ENCODE measurements at places on chromosomes 16 and 17. TPM values are rescaled to one million over a fixed set of nuclear protein-coding genes. Genes with fewer than 3 reads are reported as not detected.

DNA sequence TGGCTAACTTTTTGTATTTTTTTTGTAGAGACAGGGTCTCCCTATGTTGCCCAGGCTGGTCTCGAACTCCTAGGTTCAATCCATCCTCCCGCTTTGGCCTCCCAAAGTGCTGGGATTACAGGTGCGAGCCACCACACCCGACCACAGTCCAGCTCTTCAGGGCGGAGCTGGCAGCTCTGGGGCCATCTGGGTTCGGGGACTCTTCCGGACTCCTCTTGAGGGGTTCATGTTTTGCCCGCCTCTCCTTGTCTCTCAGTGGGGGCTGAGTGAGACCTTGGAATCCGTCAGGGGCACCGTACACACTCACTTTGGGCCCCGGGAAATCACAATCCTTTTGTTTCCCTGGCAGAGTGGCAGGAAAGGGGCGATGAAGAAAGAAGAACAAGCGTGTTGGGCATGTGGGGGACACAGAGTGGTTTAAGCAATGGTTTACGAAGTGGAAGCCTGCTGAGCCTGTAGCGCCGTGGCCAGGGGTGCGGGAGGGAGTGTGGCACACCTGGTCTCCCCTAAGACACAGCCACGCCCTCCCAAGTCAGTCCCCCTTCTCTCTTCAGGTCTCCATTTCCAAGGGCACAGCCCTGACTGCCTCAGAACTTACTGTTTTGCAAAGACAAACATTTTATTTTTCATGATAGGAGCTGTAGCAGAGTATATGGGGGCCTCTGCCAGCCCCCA, 26.1 kb downstream of the TNS4 start:
- no peaks in the 10 kb centered on the region for H3K36me3 ChIP-seq
- H3K4me1 ChIP-seq: peaks cover 9% of the 10 kb centered on the region
- peak overlapping the region; percentile 51 for H3K27ac ChIP-seq
- H3K27me3 ChIP-seq: peaks cover 8% of the 10 kb centered on the region

GRCh38 chr17:59423137-59423724, 91.8 kb downstream of the YPEL2 start:
- no peaks in the 10 kb centered on the region for H3K27me3 ChIP-seq
- peaks cover 86% of the 10 kb centered on the region for H3K4me1 ChIP-seq
- DNase-seq: peak; percentile 24
- H3K27ac ChIP-seq: peak overlapping the region; percentile 95

- no peak for DNase-seq
- H3K4me3 ChIP-seq: no peak overlapping the region
- no peaks in the 10 kb centered on the region for H3K27me3 ChIP-seq
- peak overlapping the region; percentile 81 for H3K27ac ChIP-seq
- peaks cover 51% of the 10 kb centered on the region for H3K4me1 ChIP-seq
Observed at GRCh38 chr17:78082988-78083387, 45.6 kb downstream of the TMC6 start.

DNA sequence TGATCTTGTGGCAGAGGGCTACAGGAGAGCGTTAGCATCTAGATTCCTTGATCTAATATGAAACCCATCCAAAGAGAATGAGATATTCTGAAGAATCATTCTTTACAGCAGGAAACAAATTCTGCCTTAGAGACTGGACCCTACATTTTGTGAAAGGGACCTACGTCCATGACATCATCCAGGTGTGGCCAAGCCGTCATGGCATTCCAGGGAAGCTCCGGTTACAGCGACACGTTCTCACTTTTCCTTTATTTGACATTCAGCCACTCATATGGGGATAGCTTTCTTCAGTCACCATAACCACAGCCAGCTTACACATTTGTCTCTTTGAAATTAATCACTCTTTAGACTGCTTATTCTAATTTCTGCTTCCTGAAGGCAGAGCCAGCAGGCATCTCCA, 408.1 kb downstream of the XYLT1 start:
- no peaks in the 10 kb centered on the region for H3K4me1 ChIP-seq
- H3K27ac ChIP-seq: no peak overlapping the region
- no peak for DNase-seq
- H3K27me3 ChIP-seq: peaks cover 45% of the 10 kb centered on the region
- H3K4me3 ChIP-seq: no peak overlapping the region
- no peaks in the 10 kb centered on the region for H3K36me3 ChIP-seq

DNA sequence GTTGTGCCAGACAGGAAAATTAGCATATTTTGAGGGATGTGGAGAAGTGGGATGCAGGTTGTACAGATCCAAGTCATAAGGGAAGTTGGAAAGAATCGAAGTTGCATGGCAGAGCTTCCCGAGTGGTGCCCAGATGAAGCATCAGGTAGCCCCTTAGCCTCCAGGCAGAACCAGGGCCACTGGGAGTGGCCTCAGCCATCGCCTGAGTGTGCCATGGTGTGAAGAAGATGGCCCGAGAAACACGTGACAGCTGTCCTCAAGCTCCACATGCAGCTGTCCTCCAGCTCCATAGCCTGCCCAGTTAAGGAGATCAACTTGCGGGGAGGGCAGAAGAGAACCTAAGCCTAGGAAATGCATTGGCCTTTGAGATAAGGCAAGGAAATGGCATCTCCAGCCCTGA, 33.5 kb downstream of the TMC6 start:
- H3K4me1 ChIP-seq: no peaks in the 10 kb centered on the region
- no peak for DNase-seq

DNA sequence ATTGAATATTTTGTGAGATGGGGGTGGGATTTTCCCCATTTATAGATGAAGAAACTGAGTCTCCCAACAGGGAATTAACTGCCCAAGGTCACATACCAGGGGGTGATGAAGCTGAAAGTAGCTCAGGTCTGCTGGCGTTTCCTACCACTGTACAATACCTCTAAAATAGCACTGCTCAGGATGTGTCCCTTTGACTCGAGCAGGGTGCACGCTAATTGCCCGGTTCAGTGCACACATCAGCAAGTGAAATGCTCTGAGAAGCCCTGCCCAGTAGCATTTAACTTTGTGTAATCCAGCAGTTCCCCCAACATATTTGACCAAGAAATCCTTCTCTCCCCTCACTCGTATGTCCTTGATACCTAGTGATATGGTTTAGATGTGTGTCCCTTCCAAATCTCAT, 50.1 kb upstream of the DDX52 start:
- H3K4me1 ChIP-seq: no peaks in the 10 kb centered on the region
- H3K27me3 ChIP-seq: peaks cover 5% of the 10 kb centered on the region
- no peak overlapping the region for H3K4me3 ChIP-seq

DNA sequence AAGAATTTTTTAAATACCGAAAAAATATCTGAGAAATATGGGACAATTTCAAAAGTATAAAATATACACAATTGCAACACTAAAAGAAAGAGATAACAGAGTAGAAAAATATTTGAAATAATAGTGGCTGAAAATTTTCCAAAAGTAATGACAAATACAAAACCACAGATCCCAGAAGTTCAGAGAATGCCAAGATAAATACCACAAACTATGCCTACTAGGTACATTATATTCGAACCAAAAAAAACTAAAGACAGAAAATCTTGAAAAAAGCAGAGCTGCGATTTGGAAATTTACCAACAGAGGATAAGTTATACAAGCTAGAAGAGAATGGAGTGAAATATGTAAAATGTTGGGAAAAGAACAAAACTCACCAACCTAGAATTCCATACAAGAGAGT, 191.3 kb upstream of the ELAC2 start:
- DNase-seq: no peak
- no peak overlapping the region for H3K27ac ChIP-seq
- H3K4me1 ChIP-seq: no peaks in the 10 kb centered on the region
- no peaks in the 10 kb centered on the region for H3K36me3 ChIP-seq
- no peak overlapping the region for H3K4me3 ChIP-seq

- peak overlapping the region; percentile 38 for H3K27ac ChIP-seq
- H3K36me3 ChIP-seq: peaks cover 43% of the 10 kb centered on the region
- no peaks in the 10 kb centered on the region for H3K27me3 ChIP-seq
- no peak overlapping the region for H3K4me3 ChIP-seq
- peaks cover 11% of the 10 kb centered on the region for H3K4me1 ChIP-seq
- no peak for DNase-seq
Observed at GRCh38 chr16:72042157-72042660, 12.1 kb upstream of the HP start.

DNA sequence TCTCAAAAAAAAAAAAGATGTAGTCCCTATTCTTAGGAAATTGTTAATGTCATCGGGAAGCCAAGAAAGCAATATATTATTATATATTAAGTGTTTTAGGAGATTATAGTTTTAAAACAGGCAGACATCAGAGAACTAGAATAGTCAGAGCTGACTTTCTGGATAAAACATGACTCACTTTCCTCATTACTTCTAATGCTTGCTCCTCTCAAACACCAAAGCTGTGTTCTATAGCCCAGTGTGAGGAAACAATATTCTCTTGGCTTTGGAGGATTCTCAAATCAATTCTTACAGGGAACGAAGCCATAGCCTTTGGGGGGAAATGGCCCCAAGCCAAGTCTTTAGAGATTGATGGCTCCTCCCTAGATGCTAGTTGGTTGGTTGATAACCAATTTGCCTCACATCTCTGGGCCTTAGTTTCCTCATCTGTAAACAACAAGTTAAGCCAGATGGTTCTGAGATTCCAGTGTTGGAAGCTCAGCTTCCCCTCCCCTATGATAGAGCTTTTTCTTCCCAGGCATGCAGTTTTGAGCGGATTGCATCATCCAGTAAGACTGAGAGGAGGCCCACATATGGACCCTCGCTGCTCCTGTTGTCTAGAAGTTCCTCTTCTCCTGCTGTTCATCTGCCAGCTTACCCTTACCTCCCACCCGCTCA, 12.4 kb downstream of the NMT1 start:
- H3K36me3 ChIP-seq: peaks cover 47% of the 10 kb centered on the region
- H3K4me3 ChIP-seq: no peak overlapping the region
- DNase-seq: no peak
- no peaks in the 10 kb centered on the region for H3K27me3 ChIP-seq
- peaks cover 69% of the 10 kb centered on the region for H3K4me1 ChIP-seq

- H3K36me3 ChIP-seq: peaks cover 31% of the 10 kb centered on the region
- H3K27me3 ChIP-seq: no peaks in the 10 kb centered on the region
- no peak overlapping the region for H3K4me3 ChIP-seq
- no peak for DNase-seq
- no peak overlapping the region for H3K27ac ChIP-seq
Observed at GRCh38 chr16:66562986-66563385, 3.3 kb upstream of the CMTM1 start.

- H3K27me3 ChIP-seq: peaks cover 13% of the 10 kb centered on the region
- H3K4me3 ChIP-seq: no peak overlapping the region
- no peak overlapping the region for H3K27ac ChIP-seq
- DNase-seq: no peak
- no peaks in the 10 kb centered on the region for H3K4me1 ChIP-seq
Observed at GRCh38 chr16:82094942-82095540, 60.0 kb downstream of the HSD17B2 start.

- H3K27me3 ChIP-seq: no peaks in the 10 kb centered on the region
- peaks cover 6% of the 10 kb centered on the region for H3K4me1 ChIP-seq
- no peaks in the 10 kb centered on the region for H3K36me3 ChIP-seq
Observed at GRCh38 chr17:47318197-47318918, 5.4 kb upstream of the EFCAB13 start.

DNA sequence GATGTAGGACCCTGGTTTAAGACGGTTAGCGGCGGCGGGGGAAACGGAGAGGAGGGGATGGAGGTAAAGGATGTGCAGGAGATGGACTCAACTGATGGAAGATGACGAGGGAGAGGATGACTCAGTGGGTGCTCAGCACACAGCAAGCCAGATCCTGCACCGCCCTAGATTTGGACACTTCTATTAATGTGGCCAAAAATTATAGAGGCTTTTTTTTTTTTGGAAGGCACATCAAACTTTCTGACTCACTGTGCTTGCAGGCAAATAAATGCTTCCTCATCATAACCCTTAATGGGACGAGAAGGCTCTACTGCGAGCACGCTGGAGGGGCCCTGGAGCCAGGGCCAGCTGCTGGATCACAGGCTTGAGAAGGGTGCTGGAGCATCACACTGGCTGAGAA, 36.0 kb downstream of the RTN4RL1 start:
- H3K4me3 ChIP-seq: no peak overlapping the region
- H3K27ac ChIP-seq: no peak overlapping the region
- no peaks in the 10 kb centered on the region for H3K27me3 ChIP-seq
- H3K4me1 ChIP-seq: peaks cover 6% of the 10 kb centered on the region
- no peaks in the 10 kb centered on the region for H3K36me3 ChIP-seq

- DNase-seq: no peak
- no peak overlapping the region for H3K4me3 ChIP-seq
- H3K27ac ChIP-seq: no peak overlapping the region
- H3K36me3 ChIP-seq: peaks cover 18% of the 10 kb centered on the region
- H3K27me3 ChIP-seq: no peaks in the 10 kb centered on the region
Observed at GRCh38 chr17:80712089-80712488, 167.5 kb downstream of the RPTOR start.

GRCh38 chr17:15122857-15123256, 142.3 kb downstream of the PMP22 start:
- H3K27ac ChIP-seq: no peak overlapping the region
- DNase-seq: no peak
- no peak overlapping the region for H3K4me3 ChIP-seq
- H3K27me3 ChIP-seq: no peaks in the 10 kb centered on the region

- H3K4me1 ChIP-seq: peaks cover 17% of the 10 kb centered on the region
- DNase-seq: peak; percentile 94
Observed at GRCh38 chr17:47099987-47100711, 88.9 kb downstream of the CDC27 start.

DNA sequence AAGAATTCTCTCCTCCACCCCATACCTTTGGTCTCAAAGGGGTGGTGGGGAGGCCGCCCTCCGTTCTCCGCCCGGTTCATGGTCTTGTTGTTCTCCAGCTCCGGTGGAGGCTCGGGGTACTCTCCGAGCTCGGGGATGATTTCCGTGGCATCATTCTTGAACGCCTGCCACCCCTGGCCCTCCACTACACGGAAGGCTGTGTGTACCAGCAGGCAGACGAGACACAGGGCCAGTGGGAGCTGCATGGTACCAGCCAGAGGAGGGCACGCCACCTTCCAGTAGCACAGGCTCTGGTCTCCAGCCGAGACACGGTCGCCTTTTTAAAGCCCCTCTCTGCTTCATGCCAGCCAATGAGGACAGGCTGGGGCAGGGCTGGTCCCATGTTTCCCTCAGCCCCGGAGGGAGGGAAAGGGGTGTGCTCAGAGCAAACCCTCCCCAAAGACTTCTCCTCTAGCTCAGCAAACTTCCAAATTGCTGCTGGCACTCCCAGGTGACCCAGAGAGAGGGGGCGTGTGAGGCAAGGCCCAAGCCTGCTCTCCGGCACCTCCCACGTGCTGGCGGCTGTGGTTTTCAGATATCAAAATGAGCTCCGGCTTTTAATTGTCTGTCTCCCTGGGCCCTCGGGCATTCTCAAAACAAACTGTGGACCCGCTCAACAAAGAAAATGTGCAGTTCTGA, at the start of gene SOST:
TSS of gene SOST (minus strand) at position 295 of the 678 bp plus-strand sequence. CDS start at position 245, 50 bp downstream.
- peaks cover 13% of the 10 kb centered on the region for H3K4me1 ChIP-seq
- H3K36me3 ChIP-seq: no peaks in the 10 kb centered on the region
- H3K27me3 ChIP-seq: peaks cover 46% of the 10 kb centered on the region
- no peak within 1 kb of the TSS for H3K4me3 ChIP-seq
- no peak for DNase-seq
- H3K27ac ChIP-seq: no peak within 1 kb of the TSS

Gene GPR142
- total RNA-seq: not detected

Gene DPEP2
- total RNA-seq: 0.99 TPM

Gene MRPL58
- 50.6 TPM for total RNA-seq

Gene NHLRC4
- total RNA-seq: 0.11 TPM

Gene FBXO47
- total RNA-seq: not detected

Gene CRHR1
- not detected for total RNA-seq

Gene IRX5
- 36.8 TPM for total RNA-seq

Gene KCTD19
- not detected for total RNA-seq

Gene FBXW10
- 0.08 TPM for total RNA-seq

Gene USP43
- total RNA-seq: 0.08 TPM

Gene CRYBA1
- not detected for total RNA-seq

Gene KREMEN2
- not detected for total RNA-seq

Gene VAT1L
- total RNA-seq: 13.1 TPM

Gene KRT33B
- not detected for total RNA-seq

Gene MMP25
- 1.2 TPM for total RNA-seq

Gene FADS6
- not detected for total RNA-seq

Gene NT5M
- 11.2 TPM for total RNA-seq

Gene CCL4
- total RNA-seq: 0.91 TPM
